ENCODE measurements at places on chromosomes 2 and 18.

- no peak for DNase-seq
These were observed 95.8 kb downstream of the KYNU start for GRCh38 chr2:142973160-142973821.

- no peak for DNase-seq
These were observed 29.1 kb upstream of the CPS1 start for GRCh38 chr2:210527286-210527685.

GRCh38 chr2:48473271-48473670 is 56.7 kb upstream of the STON1 start:
- DNase-seq, result no peak

- no peak for DNase-seq
These were observed 266.3 kb downstream of the NRXN1 start for GRCh38 chr2:50765590-50765989.

- DNase-seq, result peak; percentile 58
These were observed 9.2 kb upstream of the GALNT3 start for GRCh38 chr2:165803123-165803760.

DNA sequence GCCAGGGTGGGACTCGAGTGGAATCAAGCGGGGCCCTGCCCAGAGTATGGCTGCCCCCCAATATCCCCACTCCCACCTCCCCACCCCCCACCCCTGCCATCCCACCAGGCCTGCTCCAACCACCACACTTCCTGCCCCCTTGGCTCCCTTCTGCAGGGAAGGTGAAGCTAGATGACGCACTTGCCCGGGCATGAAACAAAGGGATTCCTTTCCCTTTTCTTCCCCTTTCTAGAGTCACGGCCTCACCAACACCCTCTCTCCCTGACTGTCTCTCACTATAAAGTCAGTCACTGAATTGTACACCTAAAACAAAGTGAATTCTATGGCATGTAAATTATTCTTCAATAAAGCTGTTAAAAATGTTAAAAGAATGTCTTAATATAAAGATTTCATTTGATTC is 16.0 kb downstream of the ZBTB7C start:
- DNase-seq, result no peak
